Activated CD8-positive, alpha-beta memory T cell treated with anti-CD3 and anti-CD28 coated beads, Interleukin-2, amount 10 ng/mL, durations not matched to agents 7 days and 5 days (primary cell): ENCODE measurements at places on chromosomes 16 and 17. TPM values are rescaled to one million over a fixed set of nuclear protein-coding genes. Genes with fewer than 3 reads are reported as not detected.

DNA sequence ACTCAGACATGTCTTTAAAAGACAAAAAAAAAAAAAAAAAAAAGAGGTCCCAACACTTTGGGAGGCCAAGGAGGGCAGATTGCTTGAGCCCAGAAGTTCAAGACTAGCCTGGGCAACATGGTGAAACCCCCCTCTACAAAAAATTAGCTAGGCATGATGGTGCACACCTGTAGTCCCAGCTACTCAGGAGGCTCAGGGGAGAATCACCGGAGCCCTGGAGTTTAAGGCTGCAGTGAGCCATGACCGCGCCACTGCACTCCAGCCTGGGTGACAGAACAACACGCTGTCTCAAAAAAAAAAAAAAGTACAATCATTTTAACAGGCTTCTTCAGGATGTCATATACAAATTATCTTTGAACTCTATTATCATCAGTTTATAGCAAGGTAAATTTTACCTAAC, 22.0 kb downstream of the C16orf87 start:
- peaks cover 40% of the 10 kb centered on the region for H3K36me3 ChIP-seq
- no peak overlapping the region for H3K27ac ChIP-seq
- peaks cover 21% of the 10 kb centered on the region for H3K4me1 ChIP-seq
- H3K4me3 ChIP-seq = no peak overlapping the region
- H3K27me3 ChIP-seq = no peaks in the 10 kb centered on the region

GRCh38 chr16:85699628-85700027, 10.9 kb upstream of the GINS2 start:
- no peaks in the 10 kb centered on the region for H3K36me3 ChIP-seq
- H3K27me3 ChIP-seq = peaks cover 14% of the 10 kb centered on the region
- no peaks in the 10 kb centered on the region for H3K4me1 ChIP-seq
- H3K27ac ChIP-seq = no peak overlapping the region
- DNase-seq = no peak

DNA sequence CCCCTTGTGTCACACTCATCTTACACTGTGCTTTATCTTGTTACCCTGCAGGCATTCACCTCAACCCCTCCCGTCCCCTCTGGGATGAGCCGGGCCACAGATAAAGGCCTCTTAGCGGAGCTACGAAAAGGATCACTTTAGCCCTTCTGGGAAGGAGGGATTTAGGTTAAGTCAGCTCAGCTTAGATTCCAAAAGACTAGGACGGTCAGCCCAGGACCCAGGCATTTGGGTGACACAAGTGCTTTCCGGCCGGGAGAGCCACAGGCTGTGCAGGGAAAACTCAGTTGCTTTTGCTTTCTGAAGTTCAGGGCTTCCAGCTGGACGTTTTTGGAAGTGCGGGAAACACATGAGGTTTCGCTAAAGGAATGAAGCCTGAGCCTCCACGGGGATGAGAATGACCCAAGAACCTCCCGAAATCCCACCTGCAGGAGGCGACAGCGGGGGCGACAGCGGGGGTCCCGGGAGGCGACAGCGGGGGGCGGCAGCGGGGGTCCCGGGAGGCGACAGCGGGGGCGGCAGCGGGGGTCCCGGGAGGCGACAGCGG, 11.6 kb upstream of the METRNL start:
- H3K4me1 ChIP-seq = peaks cover 31% of the 10 kb centered on the region
- H3K36me3 ChIP-seq = no peaks in the 10 kb centered on the region
- DNase-seq = no peak
- H3K4me3 ChIP-seq = no peak overlapping the region
- H3K27ac ChIP-seq = no peak overlapping the region

- H3K27ac ChIP-seq = no peak overlapping the region
- no peak overlapping the region for H3K4me3 ChIP-seq
- H3K4me1 ChIP-seq = peaks cover 40% of the 10 kb centered on the region
- no peaks in the 10 kb centered on the region for H3K27me3 ChIP-seq
- DNase-seq = no peak
- H3K36me3 ChIP-seq = peaks cover 62% of the 10 kb centered on the region
Observed at GRCh38 chr17:3719265-3719664, 4.4 kb upstream of the HASPIN start.

GRCh38 chr17:83127431-83128160, 48.2 kb downstream of the METRNL start:
- no peak overlapping the region for H3K4me3 ChIP-seq
- peaks cover 34% of the 10 kb centered on the region for H3K4me1 ChIP-seq
- H3K36me3 ChIP-seq = no peaks in the 10 kb centered on the region
- H3K27ac ChIP-seq = no peak overlapping the region
- peaks cover 46% of the 10 kb centered on the region for H3K27me3 ChIP-seq
- no peak for DNase-seq

The MYH11 gene
- total RNA-seq = 0.06 TPM

The MT1E gene
- total RNA-seq = 41.2 TPM

The SLC13A2 gene
- not detected for total RNA-seq
